ENCODE measurements at places on chromosomes 7 and 10.
A peak's percentile ranks its signal among the peaks of the same experiment; 100 is the strongest.

GRCh38 chr7:32037650-32038198, 32.5 kb downstream of the PDE1C start:
- DNase-seq: peak; percentile 11

GRCh38 chr7:130960208-130960988, 226.4 kb upstream of the KLF14 start:
- peak; percentile 35 for DNase-seq

- no peak for DNase-seq
These were observed 1.7 kb upstream of the TBATA start for GRCh38 chr10:70786799-70787415.

- no peak for DNase-seq
These were observed 105.7 kb upstream of the GPR141 start for GRCh38 chr7:37577901-37578300.

DNA sequence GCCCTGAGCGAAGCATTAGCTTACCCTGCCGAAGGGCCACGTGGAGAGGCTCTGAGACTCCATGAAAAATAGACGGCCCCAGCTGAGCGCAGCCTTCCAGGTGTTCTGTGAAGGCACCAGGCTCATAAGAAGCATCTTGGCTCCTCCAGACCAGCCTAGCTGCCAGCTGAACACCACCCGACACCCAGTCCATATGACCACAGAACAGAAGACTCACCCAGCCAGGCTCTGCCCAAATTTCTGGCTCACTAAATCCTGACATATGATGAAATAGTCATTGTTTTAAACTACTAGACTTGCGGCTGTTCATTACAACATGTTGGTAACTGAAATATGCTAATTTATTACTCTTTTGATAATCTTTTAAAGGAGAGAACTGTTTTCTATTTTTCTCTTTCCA, 99.5 kb upstream of the ABI1 start:
- no peak for DNase-seq

Measured in GM20000 (cell line).